Fibroblast of skin of scalp (primary cell): ENCODE measurements at places on chromosomes 4 and X.

DNA sequence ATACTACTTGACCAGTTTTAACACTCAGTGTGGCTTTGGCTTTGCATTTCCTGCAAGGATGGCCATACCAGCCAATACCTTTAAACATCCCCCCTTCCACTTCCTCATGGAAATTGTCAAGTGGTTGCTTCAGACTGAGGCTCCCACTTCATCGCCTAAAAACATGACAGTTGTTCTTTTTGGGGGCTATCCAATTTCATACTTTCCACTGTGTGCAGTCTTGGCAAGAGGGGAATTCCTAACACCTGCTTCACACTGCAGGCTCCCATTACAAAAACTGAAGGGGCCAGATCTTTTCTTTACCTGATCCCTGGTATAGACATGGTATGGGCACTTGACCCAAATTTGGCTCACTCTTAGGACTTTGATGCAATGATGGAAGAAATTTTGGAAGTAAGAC lies 28.5 kb upstream of the TSR2 start:
- no peak for DNase-seq

DNA sequence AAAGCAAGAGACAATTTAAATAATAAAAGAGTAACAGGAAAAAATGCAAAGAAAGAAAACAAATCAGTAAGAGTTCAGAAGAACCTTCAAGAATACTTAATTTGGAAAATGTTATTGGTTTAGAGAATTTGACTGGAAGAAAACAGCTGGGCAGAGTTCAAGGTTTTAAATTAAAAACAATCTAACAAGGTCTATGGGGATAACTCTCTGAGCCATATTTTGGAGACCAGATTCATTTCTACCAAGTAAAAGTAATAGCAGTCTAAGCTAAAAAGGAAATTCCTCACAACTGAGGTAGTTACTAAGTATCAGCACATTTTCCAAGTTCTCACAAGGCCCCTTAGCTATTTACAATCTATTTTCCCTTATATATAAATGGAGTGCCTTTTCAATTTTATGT lies 82.4 kb upstream of the TFDP3 start:
- DNase-seq: no peak

GRCh38 chr4:14267373-14268060 lies 640.0 kb upstream of the BOD1L1 start:
- no peak for DNase-seq

GRCh38 chr4:66572949-66573348 lies 902.7 kb upstream of the EPHA5 start:
- peak; percentile 88 for DNase-seq

GRCh38 chrX:129694805-129695204 lies 40.0 kb upstream of the APLN start:
- DNase-seq: no peak

GRCh38 chr4:155974476-155974749 lies 20.7 kb upstream of the CTSO start:
- DNase-seq: no peak

- DNase-seq: peak; percentile 99
Measured at GRCh38 chr4:78293821-78294301, 236.7 kb downstream of the FRAS1 start.

- DNase-seq: peak; percentile 35
Measured at GRCh38 chr4:159178151-159178546, 75.3 kb downstream of the RAPGEF2 start.

DNA sequence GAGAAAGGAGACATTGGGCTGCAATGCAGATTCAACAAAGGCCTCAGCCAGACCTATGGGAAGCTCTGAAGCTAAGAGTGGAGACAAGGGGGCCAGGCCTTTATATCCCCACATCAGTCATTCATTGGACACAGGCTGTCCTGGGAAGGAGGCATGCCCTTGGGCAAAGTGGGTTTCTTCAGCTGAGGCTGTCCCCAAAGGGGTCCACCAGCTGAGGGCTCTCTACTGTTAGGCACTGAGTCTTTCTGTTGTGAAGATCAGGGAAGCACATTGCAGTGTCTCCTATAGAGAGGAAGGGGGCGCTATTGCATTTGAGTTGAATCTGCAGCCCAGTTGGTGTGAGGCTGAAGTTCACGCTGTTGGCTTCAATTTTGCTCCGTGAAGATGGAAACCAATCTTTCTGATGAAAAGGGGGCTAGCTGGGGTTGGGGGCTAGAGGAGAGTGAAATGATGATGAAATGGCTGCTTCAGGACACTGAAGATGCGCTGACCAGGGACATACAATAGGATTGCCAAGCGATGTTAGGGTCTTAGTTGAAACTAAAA lies 48.0 kb downstream of the SLC25A5 start:
- DNase-seq: peak; percentile 70

DNA sequence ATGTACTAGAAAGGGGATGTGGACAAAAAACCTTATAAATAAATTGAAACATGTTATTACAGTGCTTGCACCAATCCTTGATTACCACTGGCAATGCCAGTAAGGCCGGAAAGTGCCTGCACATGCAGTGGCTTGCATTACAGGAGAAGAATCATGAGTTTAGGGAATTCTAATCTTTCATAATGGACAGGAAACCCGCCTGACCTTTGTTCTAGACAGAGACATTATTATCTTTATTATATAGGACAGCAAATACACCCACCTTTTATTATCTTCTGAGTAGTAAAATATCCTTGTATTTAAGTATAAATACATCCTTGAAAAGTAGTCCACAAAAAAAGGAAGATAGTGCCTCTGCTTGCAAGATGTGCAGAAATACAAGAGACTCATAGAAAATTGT lies 379.9 kb upstream of the LCORL start:
- DNase-seq: no peak

DNA sequence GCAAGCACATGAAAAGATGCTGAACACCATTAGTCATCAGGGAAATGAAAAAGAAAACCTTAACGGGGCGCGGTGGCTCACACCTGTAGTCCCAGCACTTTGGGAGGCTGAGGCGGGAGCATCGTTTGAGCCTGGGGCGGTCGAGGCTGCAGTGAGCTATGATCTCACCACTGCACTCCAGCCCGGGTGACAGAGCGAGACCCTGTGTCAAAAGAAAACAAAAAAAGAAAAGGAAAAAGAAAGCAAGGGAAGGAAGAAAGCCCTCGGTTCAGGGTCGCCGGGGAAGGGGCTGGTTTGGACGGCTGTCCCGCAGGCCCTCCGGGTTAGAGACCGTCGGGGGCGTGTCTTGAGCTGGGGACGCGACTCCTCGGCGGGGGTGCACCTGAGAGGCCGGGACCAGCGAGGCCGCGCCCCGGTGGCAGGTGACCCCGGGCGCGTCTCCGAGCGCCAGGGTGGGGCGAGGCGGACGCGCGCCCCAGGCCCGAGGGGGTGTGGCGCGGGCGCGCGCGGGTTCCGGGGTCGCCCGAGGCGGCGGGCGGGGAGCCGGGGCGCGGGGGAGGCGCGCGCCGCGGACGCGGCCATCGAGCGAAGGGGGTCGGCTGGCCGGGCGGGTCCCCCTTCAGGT lies 478 bp upstream of the PLXNA3 start:
- DNase-seq: peak; percentile 15

GRCh38 chr4:89871211-89871610 lies 23.4 kb upstream of the MMRN1 start:
- DNase-seq: no peak
